Activated CD4-positive, alpha-beta T cell treated with anti-CD3 and anti-CD28 coated beads, Interleukin-10, Interleukin-2, amounts not matched to agents 100 ng/mL and 50 ng/mL, durations not matched to agents 16 hours and 8 hours (primary cell): ENCODE measurements at places on chromosomes 4 and X.
A peak's percentile ranks its signal among the peaks of the same experiment; 100 is the strongest.

- DNase-seq = no peak
These were observed 29.9 kb downstream of the RNF175 start for GRCh38 chr4:153729895-153730294.

- DNase-seq = peak; percentile 73
These were observed 22.4 kb downstream of the GAB1 start for GRCh38 chr4:143358923-143359643.

DNA sequence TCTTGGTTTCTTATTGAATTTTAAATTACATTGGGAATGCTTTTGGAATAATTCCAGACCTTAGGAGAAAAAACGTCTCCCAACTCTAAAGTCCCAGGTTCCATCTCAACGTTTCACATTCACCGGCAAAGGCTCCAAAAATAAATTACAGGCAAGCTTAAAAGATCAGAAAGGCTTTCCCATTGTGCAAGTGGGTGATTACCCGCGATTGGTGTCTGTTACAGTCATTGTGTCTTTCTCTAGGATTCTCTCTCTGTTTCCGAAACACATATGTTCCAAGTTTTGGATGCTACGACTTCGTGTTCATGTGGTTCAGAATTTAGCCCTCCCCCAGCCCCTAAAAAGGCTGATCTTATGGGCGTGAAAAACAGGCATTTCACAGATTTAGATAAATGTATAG, 41.8 kb downstream of the PALLD start:
- no peak for DNase-seq

DNA sequence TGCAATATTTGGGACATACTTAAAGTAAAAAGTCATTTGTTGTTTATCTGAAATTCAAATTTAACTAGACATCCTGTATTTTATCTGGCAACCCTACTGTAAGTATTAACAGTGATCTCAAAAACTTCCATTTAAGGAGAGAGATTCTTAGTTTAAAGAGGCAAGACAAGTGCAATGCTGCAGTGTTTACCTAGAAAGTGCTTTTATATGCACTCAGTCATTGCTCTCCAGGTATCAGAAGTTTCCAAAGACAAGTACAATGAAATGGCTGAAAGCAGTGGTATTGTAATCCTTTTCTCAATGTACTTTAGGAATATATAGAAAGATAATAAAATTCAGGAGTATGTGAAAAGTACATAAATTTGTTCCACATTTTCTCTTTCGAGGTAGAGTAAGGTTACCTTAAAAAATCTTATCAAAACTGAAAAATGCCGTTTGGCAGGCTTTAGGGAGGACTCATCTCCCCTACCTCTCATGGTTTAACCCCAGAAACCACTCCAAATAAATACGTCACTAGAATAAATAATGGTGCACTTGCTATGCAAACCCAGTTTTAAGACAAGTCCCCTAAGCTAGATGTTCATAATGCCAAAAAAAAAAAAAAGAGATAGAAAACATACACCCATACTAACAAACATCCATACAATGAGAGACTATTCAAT, 45.7 kb downstream of the ELF2 start:
- no peak for DNase-seq

- DNase-seq = no peak
These were observed 2629.2 kb downstream of the PCDH7 start for GRCh38 chr4:33349376-33349775.

GRCh38 chrX:82816001-82816400, 692.1 kb upstream of the POU3F4 start:
- no peak for DNase-seq

- DNase-seq = no peak
These were observed 22.7 kb downstream of the POU4F2 start for GRCh38 chr4:146661367-146661766.

DNA sequence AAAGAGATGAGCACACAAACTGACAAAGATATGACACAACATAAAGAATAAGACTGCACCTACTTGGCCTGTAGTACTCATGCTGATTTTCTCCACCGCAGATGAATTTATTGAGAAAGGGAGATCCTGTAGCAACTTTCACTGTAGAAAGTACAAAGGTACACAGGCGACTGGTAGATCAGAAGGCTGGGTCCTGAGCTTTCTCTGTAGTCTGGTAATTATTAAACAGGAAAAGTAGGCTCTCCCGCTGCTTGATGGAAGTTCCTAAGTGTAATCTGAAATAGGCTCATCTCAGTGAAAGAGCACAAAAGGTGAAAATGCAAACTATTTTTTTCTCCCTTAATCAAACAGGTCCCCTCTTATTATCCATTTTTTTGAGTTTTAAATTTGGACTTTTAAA, at the start of gene ADH6:
ADH6 (minus strand) TSS at position 175 of the 400 bp plus-strand sequence; CDS start at position 81, 94 bp downstream.
- DNase-seq = no peak

GRCh38 chr4:98505992-98506391, 152.4 kb downstream of the TSPAN5 start:
- no peak for DNase-seq

- DNase-seq = no peak
These were observed 45.9 kb downstream of the PTCHD1 start for GRCh38 chrX:23380581-23380980.

GRCh38 chr4:144831971-144832370, 186.0 kb downstream of the HHIP start:
- DNase-seq = no peak

DNA sequence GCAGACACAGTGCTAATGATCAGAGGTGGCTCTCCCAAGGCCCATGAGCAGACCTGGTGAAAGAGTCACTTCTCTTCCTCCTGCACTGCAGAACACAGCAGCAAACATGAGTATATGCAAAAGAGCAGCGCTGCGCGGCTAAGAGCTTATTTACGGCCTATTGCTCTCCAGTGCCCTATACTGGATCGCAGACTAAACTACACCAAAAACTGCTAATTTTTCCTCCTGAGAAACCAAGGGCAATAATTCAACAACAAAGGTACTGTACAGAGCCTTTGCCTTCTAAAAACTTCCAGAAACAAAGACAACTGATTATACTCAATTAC, 702.5 kb downstream of the ARAP2 start:
- no peak for DNase-seq

GRCh38 chr4:20625426-20625825, 74.8 kb upstream of the PACRGL start:
- DNase-seq = no peak

DNA sequence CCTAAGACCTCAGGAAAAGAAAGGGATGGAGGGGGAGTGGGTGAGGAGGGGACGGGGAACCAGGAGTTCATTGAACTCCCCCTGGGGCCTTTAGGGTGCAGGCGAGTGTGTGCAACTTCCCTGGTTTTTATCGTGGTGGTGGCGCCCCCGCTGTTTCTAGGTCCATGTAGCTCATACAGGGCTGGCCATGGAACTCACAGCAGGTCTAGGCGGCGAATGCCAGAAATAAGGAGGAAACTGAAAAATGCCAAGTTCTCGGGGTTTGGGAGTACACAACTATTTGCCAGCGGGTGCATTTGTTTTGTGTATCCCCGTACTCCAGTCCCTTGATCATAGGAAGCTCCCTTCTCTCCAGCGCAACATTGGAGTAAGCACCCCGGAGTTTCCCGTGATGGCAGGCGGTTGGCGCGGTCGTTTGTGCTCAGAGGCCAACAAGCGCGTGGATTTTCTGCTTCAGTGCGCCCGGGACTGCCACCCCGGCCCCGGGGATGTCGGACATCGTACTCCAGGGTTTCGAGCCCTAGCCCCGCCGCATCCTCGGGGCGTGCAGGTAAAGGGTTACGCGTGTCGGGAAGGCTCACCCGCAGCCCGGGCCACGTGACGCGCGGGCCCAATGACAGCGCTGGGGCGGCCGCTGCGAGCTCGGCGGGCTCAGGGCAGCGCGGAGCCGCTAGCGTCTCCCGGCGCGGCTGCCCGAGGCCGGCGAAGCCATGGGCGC, 208.9 kb downstream of the NWD2 start:
- DNase-seq = peak; percentile 51

DNA sequence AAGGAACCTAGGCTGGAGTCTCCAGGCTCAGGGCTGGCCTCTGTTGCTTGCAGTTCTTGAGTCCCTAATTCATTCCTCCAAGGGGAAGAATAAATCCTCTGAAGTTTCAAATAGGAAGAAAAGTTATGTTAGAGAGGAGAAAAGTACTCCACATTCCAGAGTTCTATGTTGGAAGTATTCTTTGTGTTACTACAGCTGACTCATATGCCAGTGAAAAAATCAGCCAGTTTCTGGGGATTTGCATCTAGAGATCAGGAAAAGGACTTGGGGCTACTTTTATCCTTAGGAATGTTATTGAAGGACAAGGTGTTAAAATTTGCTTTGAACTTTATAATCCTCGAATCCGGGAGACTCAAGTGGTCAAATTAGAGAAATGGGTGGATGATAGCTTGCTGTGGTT, 11.7 kb upstream of the NUDT9 start:
- DNase-seq = no peak

- DNase-seq = no peak
These were observed 194.1 kb upstream of the TLL1 start for GRCh38 chr4:165678936-165679325.

DNA sequence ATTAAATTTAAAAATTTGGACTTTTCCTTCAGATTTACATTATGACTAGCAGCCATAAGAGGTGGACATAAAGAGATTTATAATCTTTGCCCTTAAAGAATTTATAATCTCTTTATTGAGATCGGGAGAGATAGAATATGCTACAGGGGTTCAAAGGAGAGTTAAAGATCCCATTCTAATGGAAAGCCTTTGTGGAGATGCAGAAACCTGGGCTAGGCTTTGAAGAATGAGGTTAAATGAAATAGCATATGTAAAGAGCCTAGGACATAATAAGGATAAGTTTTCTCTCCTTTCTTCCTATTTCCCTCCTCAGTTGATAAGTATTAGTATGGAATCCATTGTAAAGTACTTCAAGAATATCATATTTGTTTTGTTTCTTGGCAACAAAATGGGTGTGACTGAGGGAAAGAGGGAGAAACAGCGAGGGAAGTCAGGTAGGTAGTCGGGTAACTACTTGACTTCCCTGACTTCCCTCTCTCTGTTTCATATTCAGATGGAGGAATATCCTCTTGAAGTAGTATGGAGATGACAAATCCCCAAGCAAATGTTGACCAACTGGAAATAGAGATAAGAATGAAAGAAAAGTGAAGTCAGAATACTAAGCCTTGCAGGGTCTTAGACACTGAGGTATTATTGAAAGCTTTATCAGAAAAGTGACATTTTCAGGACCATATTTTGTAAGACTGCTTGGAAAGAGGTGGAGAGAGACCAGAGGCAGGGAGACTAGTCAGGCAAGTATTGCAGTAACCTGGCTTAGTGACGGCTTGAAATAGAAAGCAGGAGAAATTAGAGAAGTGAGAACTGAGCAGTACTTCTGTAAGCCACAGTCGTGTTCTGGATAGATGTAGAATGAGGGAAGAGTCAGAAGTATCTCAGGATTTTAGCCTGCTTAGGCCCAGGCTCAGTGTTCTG, 82.9 kb downstream of the PDLIM5 start:
- DNase-seq = no peak

DNA sequence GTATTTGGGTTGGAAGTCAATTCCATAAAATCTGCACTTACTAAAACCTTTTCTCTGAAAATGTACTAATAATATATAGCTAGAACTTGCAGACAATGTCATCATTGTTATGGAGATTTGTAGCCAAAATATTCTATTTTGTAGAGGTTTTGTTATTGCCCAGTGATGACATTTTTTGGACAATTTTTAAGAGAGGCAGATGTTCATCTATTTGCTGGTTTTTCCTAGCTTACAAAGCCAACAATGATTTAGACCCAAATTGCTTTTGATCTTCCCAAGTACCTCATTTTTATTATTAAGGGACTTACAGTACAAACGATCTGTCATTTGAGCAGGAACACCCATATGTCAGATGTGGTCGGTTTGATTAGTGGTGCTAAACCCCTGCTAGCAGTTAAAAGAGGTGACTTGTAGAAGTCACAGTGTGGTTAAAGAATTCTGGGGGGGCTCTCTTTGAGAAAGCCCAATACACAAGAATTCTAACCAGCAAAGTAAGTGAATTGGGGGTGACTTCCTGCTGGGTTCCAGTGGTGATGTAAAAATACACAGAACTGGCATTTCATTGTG, 136.2 kb downstream of the KIT start:
- DNase-seq = no peak

DNA sequence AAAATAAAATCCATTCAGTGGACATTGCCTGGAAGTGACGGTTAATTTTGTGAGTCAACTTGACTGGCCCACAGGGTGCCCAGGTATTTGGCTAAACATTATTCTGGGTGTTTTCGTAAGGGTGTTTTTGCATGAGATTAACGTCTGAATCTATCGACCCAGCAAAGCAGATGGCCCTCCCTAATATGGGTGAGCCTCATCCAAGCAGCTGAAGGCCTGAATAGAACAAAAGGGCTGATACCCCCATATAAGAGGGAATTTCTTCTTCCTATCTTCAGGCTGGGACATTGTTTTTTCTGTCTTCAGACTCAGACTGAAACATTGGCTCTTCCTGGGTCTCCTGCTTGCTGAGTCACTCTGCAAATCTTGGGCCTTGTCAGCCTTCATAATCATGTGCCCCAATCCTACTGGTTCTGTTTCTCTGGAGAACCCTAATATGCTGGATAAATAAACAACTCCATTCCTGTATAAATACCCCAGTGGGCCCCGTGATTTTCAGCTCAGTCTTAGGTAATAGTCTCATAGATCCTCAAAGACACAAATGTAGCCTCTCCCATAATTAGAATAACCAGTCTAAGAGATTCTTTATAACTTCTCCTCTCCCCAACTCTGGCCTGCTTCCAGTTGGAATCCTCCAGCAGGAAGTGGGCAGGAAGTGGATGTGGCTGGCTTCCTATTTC, 33.1 kb upstream of the DDX3X start:
- DNase-seq = no peak

DNA sequence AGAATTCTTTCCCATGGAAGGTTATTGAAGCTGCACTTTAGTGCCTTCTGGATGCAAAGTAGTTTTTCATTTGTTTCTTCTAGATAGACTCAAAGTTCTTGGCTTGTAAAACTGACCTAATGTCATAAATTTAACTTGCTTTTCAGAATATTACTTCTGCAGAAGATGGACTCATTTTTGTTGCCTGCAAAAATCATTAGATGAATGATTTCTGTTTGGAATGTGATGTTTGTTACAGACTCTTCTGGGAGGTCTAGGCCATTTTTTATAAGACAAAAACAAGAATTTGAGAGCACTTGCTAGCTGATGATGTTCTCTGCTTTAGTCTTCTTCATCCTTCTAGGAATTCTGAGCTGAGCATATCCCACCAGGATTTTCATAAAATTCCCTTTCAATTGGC, 308.6 kb upstream of the GIMD1 start:
- DNase-seq = no peak

DNA sequence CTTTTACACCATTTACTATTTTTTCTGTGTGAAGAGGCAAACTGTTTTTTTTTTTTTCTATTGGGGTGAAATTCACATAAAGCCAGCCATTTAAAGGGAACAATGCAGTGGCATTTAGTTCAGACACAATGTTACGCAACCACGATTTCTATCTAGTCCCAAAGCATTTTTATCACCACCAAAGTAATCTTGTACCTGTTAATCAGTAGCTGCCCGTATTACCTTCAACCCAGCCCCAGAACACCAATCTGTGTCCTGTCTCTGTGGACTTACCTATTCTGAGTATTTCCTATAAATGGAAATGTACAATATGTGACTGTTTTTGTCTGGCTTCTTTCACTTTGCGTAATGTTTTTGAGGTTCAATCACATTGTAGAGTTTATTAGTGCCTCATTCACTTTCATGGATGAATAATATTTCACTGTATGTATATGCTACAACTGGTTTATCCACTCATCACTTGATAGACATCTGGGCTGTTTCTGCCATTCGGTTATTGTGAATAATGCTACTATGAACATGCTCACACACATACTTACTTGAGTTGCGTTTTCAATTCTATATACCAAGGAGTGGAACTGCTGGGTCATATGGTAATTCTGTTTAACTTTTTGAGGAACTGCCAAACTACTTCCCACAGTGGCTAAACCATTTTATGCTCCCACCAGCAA, 116.2 kb downstream of the CDS1 start:
- DNase-seq = no peak

GRCh38 chrX:130728208-130728607, 174.8 kb downstream of the ENOX2 start:
- no peak for DNase-seq
